ENCODE measurements at places on chromosomes 11 and 22. TPM values are rescaled to one million over a fixed set of nuclear protein-coding genes. Genes with fewer than 3 reads are reported as not detected.

OR51B4 gene
- not detected for polyA plus RNA-seq

STK33 gene
- not detected for polyA plus RNA-seq

ANO5 gene
- polyA plus RNA-seq: not detected

FOXRED2 gene
- 1.2 TPM for polyA plus RNA-seq

NAV2 gene
- 0.36 TPM for polyA plus RNA-seq

GGT5 gene
- polyA plus RNA-seq: not detected

KCNE3 gene
- 0.14 TPM for polyA plus RNA-seq

FCHSD2 gene
- 19.6 TPM for polyA plus RNA-seq

FIBIN gene
- polyA plus RNA-seq: not detected

NLRP14 gene
- polyA plus RNA-seq: not detected

IFITM5 gene
- not detected for polyA plus RNA-seq
